Mucosa of gallbladder (tissue), 1 donor: ENCODE measurements at places on chromosomes 16 and 17. TPM values are rescaled to one million over a fixed set of nuclear protein-coding genes. Genes with fewer than 3 reads are reported as not detected.

TBX4 gene
- total RNA-seq = 1.6 TPM

EZH1 gene
- total RNA-seq = 50.4 TPM

ESRP2 gene
- total RNA-seq = 67.0 TPM

SOCS1 gene
- total RNA-seq = 6.0 TPM

PRR29 gene
- 0.26 TPM for total RNA-seq

KCNAB3 gene
- 2.5 TPM for total RNA-seq

SP6 gene
- total RNA-seq = 0.14 TPM

HEATR9 gene
- 0.09 TPM for total RNA-seq

RPRML gene
- total RNA-seq = not detected

FBXW10B gene
- 1.6 TPM for total RNA-seq

PIK3R6 gene
- 2.8 TPM for total RNA-seq

ABCA8 gene
- total RNA-seq = 19.2 TPM

FOXN1 gene
- 0.06 TPM for total RNA-seq
